ENCODE measurements at places on chromosomes 5 and 9.

- DNase-seq = peak; percentile 34
Measured at GRCh38 chr5:172640822-172641358, at the start of gene NEURL1B. Gene NEURL1B, plus strand, starts transcription at chr5:172641263. Its CDS starts 144 bp downstream, at chr5:172641407.

DNA sequence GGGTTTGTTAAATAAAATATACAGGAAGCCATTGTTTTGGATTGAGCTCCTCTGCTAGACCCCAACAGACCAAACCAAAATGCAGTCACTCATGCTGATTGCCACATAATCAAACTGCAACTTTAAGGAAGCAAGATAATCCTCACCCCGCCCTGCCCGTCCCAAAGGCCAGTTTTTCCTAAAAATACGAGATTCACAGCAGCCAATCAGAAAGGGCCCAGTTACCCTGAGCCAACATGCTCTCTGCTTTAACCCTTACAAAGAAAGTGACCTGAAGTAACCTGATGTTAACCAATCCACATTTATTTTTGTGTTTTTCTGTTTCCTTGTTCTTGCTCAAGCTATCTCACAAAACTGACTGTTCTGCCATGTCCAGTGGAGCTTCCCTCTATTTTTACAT, 21.5 kb upstream of the RNF20 start:
- DNase-seq = no peak

GRCh38 chr5:126443374-126443851, 20.2 kb downstream of the GRAMD2B start:
- DNase-seq = no peak

GRCh38 chr5:113427871-113428574, 6.8 kb downstream of the TSSK1B start:
- no peak for DNase-seq

DNA sequence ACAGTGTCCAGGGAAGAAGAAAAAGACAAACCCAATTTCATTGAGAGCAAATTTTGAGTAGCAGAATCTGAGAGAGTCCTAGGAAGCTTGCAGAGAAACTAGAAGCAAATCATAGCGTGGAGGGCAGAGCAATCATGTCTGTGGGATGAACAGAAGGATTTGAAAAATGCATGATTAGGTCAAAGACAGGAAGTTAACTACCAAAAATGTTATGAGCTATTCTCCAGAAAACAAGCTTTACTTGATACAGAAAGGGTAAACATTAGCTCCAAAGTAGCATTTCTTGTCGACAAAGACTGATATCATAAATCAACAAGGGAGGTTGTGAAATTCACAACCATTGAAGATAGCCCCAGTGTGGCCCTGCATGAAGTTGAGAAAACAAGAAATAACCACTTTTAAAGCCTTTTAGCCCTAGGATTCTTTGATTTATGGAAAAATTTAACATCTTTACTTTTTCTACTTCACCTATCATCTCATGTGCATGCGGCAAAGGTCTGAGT, 97.7 kb upstream of the MEGF10 start:
- DNase-seq = no peak

GRCh38 chr5:97545446-97545845, 362.4 kb upstream of the RIOK2 start:
- no peak for DNase-seq

- peak; percentile 25 for DNase-seq
Measured at GRCh38 chr9:6049798-6050197, 34.4 kb upstream of the RANBP6 start.

GRCh38 chr5:32769711-32770110, 58.6 kb downstream of the NPR3 start:
- no peak for DNase-seq

DNA sequence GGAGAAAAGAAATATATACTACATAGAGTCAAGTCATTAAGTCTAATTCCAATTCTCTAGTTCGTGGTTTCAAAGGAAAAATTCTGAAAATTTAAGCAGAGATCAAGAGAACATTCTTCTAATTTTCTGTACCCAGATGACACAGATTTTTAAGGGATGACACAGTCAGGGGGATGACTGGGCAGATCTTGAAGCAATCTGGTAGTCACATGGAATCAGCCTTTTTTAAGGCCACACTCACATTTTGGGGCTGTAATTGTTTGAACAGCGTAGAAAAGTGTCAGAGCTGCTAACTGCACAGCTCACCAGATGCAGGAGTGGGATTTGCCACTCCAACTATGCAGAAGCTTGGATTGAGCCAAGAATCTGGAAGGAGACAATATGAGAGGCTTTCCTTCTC, 20.4 kb downstream of the PDE4D start:
- peak; percentile 70 for DNase-seq

DNA sequence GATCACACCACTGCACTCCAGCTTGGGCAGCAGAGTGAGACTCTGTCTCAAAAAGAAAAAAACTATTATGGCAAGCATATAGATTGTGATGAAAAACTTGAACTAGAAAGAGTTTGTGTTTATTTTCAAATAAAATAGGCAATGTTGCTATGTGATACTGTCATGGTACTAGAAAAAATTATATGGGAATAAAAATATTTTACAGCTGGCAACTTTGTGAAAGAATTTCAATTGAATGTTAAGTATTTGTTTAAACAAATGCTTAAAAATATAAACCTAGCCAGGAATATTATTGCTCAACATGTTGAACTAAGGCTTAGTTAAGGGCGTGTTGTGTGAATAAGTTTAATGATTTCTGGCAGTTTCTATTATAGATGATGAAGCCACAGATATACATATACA, 31.7 kb downstream of the HSDL2 start:
- no peak for DNase-seq

- peak; percentile 91 for DNase-seq
Measured at GRCh38 chr9:15295761-15296405, 11.1 kb downstream of the TTC39B start.

GRCh38 chr5:169904059-169904458, 76.2 kb downstream of the INSYN2B start:
- DNase-seq = peak; percentile 80

DNA sequence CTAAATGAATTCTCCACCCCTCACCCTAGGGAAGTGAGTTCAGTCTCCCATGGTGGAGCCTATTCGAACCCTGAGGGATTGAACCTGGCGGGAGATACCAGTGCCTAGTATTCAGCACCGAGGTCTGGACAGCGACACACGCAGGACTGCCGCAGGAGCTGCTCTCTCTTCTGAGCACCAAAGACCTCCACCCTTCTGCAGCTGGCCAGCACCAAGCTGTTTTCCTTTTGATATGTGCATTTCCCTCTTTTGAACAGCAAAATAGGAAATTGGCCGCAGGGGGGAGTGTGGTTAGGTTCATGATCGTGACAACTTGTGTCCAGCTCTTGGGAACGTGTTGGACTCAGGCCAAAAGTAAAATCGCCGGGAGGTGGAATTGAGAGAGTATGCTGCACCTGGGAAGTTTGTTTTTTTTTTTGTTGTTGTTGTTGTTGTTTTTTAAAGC, 1.2 kb upstream of the PCSK1 start:
- peak; percentile 75 for DNase-seq

DNA sequence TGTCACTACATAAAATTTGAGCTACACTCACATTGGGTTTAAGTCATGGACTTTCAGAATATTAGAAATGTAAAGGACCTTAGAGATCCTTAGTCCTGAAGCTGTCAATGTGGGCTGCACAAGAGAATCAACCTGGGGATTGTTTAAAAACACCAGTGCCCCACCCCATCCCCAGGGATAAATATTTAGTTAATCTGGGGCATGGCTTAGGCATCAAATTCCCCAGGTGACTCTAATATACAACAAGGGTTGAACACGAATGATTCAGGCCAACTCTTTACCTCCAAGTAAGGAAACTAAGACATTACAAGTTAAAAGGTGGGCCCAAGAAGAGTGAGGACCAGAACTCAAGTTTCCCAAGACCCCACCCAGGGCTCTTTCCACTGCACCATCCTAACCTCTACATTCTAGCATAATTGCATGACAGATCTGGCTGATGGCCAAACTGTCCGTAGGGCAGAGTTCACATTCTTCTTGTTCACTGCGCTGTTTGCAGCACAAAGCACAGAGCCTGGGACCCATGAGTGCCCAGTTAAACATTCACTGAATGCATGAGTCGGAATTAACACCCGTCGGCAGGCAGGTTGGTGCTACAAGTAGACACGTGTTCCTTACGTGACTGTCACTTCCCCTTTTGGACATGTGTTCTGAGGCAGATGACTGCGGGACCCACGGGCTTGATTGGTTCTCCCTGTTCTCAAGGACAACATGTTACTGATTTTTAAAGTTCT, 25.2 kb downstream of the CYFIP2 start:
- no peak for DNase-seq

DNA sequence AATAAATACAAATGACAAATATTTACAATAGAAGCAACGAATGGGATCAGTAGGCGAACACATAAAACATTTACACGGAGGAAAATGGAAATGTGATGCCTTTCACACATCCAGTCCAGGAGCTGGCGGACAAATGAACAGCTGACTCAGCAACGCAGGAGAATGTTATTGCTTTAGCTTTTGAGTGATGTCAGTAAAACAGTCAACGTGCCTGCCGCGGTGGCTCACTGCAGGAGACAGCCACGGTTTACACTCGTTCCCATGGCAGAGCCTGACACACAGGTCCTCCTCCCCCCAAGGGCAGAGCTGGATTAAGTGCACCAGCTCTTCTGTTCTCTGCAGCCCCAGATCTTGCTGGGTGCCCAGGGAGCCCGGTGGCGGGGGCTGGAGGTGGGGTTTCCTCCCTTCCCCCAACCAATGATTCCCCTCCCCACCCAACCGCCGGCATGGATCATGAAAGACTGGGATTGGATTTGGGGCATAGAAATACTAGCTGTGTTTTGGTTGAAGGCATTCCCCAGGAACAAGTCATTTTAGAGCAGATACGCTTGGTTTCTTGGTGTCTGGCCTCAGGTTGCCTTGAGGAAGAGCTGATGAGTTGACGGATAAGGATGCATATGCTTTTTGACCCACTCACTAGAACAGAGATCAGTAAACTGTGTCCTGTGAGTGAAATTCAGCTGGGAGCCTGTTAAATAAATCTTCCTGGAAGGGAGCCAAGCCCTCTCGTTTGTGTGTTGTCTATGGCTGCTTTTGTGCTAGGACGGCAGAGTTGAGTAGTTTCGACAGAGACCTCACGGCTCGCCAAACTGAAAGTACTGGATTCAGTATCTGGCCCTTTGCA, 12.5 kb downstream of the STC2 start:
- DNase-seq = peak; percentile 79

- DNase-seq = no peak
Measured at GRCh38 chr5:148391422-148391821, 7.7 kb downstream of the FBXO38 start.

DNA sequence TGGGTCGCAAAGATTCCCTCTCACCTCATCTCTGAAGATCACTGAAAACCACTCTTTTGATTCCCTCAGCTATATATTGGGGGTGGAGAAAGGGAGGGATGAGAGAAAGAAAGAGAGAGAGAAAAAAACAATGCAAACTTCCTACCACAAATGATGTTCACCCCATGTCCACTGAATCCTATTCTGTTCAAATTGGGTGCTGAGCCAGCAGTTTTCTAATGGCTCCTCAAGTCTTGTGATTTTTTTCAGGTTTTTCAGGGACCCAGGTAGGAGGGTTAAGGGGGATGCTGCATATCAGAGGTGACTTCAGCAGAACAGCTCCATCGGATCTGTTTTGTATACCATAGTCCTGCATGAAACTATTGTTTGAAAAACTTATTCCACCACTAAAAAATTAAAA, 95.9 kb downstream of the SH3TC2 start:
- DNase-seq = no peak

- DNase-seq = peak; percentile 66
Measured at GRCh38 chr5:54996466-54996865, 11.1 kb upstream of the ESM1 start.
